ENCODE measurements at places on chromosomes 1 and 21.

GRCh38 chr1:156963621-156964020 is 43.2 kb downstream of the LRRC71 start:
- DNase-seq, result peak; percentile 4

DNA sequence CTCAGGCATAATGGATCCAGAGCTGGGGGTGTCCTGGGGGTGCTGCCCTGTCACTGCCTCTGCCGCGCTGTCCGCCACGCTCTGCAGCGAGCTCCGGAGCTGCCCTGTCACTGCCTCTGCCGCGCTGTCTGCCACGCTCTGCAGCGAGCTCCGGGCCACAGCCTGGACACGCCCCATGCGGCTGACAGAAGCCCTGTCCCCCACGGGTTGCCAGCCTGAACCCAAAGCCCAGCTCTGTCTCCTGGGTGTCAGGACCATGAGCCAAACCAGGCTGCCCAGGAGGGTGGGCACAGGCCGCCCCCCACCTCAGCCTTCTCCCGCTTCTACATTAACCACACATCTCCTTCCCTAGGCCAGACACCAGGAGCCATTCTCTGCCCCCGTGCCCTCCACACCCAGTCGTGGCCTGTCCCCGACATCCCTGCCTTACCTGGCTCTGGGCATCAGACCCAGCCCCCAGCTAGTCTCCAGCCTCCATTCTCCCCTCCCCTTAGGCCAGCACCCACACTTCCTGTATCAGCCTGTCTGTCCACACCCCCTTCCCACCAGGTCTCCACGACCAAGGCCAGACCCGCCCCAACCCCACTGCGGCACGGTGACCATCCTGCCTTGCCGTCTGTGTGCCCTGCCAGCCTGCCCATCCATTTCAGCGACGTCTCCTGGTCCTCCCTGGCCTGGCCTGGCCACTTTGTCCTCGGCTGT is 72.9 kb upstream of the COL6A1 start:
- no peak for DNase-seq

DNA sequence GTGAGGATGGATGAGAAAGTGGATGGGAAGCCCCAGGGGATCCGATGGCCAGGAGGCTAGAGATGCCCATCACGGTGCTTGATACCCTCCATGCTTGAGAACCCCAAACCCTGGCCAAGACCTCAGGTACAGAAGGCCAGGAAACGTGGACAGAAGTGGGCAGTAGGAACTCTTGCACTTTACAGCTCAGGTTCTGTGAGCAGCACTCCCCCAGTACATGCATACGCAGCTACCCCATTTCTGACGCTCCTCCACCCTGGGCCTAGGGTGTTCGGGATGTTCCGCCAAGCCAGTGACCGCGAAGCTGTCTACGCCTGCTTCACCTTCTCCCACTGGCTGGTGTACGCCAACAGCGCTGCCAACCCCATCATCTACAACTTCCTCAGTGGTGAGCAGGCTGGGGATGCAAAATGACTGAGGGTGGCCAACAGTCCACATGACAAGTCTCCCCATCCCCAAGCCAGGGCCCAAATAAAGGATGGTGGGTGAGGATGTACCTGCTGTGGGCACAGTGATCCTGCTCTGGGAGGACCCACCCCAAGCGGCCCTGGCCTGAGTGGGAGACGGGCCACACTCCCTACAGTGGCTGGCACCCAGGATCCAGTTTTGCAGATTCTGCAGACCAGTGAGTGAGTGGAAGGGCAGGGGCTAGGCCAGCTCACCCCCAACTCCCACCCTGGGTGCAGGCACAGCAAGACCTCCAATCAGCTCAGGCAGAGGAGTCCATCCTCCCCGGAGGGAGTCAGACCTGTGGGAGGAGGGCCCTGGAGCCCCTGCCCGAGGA is 7.4 kb downstream of the HCRTR1 start:
- no peak for DNase-seq

GRCh38 chr1:44806025-44806703 is 987 bp downstream of the DYNLT4 start:
- no peak for DNase-seq

- DNase-seq, result no peak
Measured at GRCh38 chr1:53645690-53646078, 93.3 kb downstream of the GLIS1 start.

DNA sequence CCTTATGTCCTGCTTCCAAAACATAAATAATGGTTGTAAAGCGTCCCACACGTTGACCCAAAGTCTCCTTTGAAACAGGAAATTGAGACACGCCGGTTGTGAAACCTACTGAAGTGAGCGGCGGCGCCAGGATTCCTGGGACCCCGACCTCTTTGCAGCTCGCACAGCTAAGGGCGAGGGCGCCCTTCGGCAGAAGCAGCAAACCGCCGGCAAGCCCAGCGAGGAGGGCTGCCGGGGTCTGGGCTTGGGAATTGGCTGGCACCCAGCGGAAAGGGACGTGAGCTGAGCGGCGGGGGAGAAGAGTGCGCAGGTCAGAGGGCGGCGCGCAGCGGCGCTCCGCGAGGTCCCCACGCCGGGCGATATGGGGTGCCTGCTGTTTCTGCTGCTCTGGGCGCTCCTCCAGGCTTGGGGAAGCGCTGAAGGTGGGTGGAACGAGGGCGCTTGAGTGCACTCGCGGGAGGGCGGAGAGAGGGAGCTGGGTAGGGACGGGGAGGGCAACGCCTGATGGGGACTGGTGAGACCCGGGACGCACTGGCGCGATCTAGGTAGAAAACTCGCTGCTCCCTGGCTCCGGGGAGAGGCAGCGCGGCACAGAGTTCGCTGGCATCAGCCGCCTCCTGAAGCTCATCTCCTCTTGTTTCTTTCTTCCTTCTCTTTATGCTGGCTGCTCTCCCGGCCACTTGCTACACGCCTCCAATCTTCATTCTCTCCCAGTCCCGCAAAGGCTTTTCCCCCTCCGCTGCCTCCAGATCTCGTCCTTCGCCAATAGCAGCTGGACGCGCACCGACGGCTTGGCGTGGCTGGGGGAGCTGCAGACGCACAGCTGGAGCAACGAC is at the start of gene CD1D:
Gene CD1D, plus strand, starts transcription at position 155 of the 836 bp plus-strand sequence. Its CDS starts 207 bp downstream, at position 362.
- no peak for DNase-seq

DNA sequence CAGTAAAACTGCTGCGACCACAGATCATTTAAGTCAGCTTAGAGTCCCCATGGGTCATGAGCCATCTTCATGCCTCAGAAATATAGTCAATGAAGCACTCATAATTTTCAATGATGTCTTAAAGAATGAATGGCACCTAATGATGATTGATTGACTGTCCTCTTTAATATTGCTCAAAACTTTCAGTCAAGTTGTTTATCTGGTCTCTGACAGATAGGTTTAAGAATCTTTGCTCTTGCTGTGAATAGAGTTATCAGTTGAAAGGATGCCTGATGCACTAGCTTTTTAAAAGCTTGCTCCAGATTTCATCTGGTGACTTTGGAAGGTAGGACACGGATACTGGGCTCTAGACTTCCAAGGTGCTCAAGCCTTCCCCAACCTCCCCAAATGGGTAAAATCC is 45.1 kb downstream of the COLGALT2 start:
- no peak for DNase-seq

- no peak for DNase-seq
Measured at GRCh38 chr1:245489838-245490237, 335.1 kb downstream of the KIF26B start.

GRCh38 chr1:165629848-165630628 is 996 bp upstream of the MGST3 start:
- no peak for DNase-seq

- DNase-seq, result no peak
Measured at GRCh38 chr1:54955359-54955758, 25.1 kb upstream of the TMEM61 start.

GRCh38 chr1:46484783-46485490 is 4.7 kb upstream of the DMBX1 start:
- no peak for DNase-seq

DNA sequence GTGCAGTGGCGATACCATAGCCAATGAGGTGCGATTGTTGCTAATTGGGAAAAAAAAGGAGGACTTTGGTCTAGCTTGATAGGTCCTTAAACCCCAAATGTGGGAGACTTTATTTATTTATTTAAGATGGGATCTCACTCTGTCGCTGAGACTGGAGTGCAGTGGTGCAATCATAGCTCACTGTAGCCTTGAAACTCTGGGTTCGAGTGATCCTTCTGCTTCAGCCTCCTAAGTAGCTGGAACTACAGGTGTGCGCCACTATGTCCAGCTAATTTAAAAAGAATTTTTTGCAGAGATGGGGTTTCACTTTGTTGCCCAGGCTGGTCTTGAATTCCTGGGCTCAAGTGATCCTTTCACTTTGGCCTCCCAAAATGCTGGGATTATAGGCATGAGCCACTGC is 24.0 kb upstream of the SRSF10 start:
- DNase-seq, result no peak

GRCh38 chr1:69613414-69613813 is 45.7 kb downstream of the LRRC7 start:
- DNase-seq, result no peak

GRCh38 chr1:54248966-54249365 is 49.0 kb downstream of the MRPL37 start:
- DNase-seq, result no peak

DNA sequence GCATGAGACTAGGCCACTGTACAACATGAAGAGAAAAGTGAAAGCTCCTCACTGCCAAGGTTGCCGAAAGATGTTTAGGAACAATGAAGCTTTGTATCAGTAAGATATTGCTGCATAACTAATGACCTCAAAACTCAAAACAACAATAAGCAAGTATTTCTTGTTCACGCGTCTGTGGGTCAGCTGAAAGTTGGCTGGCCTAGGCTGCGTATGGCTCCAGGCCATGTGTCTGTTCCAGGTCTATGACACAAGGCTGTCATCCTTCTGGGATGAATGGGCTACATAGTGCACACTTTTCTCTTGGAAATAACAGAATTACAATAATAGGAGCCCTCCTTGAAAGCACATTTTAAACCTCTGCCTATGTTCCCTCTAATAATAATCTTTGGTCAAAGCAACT is 515.9 kb downstream of the PLPP3 start:
- no peak for DNase-seq

- no peak for DNase-seq
Measured at GRCh38 chr21:34968414-34969333, 80.4 kb downstream of the RUNX1 start.

DNA sequence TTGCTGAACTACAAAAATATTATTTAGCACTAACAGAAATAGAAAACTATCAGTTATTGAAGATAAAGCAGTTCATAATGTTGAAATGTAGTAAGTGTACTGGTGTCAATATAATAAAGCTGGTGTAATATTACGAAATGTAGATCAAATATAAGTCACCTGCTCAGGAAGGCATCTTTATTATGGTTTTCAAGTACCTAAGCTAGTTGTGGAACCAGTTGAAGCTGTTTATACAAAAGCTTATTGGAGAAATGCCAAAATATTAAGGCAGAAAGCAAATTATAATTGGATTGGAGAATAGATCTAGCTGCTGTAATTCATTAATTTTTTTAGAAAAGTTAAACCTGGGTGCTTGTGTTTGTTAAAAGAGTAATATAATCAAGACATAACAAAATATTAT is 6.2 kb upstream of the MARK1 start:
- no peak for DNase-seq

GRCh38 chr1:236685917-236686814 is at the start of gene ACTN2:
ACTN2 (plus strand) TSS chr1:236686499; CDS start chr1:236686674, 175 bp downstream.
- DNase-seq, result no peak

Data from stimulated activated CD8-positive, alpha-beta memory T cell treated with anti-CD3 and anti-CD28 coated beads, Interleukin-4, amount 100 ng/mL, for 4 hours (primary cell).